GM20000 (cell line): ENCODE measurements at places on chromosomes 7 and 10.

- DNase-seq: no peak
Observed at GRCh38 chr7:23434147-23434917, 36.0 kb downstream of the IGF2BP3 start.

DNA sequence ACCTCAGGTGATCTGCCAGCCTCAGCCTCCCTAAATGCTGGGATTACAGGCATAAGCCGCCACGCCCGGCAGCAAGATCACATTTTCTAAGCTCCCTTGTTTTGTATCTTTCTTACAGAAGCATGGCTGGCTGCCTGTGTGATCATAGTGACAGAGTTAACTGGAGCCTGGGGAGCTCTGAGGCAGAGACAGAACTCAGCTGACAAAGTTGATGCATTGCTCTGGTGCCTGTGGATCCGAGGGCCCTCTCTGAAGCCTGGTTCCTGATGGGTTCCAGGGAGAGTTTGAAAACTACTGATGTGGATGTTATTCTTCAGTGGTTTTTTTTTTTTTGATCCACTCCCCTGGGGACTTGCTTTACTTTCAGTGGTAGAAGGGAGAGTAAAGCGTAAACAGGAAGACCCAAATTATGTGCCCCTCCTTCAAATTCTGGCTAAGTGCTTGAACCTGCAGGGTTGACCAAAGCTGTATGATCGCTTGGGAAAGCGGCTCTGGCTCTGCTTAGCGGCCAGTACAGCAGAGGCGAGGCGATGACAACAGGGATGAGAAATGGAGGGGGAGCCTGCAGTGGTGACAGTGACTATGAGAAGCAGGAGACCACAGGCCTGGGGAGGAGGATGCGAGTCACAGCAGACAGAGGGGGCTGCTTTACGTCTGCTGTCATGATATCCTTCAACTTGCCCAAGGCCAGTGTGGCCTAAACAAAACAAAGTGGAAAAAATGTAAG is 6.8 kb upstream of the EFCAB10 start:
- DNase-seq: peak; percentile 34

DNA sequence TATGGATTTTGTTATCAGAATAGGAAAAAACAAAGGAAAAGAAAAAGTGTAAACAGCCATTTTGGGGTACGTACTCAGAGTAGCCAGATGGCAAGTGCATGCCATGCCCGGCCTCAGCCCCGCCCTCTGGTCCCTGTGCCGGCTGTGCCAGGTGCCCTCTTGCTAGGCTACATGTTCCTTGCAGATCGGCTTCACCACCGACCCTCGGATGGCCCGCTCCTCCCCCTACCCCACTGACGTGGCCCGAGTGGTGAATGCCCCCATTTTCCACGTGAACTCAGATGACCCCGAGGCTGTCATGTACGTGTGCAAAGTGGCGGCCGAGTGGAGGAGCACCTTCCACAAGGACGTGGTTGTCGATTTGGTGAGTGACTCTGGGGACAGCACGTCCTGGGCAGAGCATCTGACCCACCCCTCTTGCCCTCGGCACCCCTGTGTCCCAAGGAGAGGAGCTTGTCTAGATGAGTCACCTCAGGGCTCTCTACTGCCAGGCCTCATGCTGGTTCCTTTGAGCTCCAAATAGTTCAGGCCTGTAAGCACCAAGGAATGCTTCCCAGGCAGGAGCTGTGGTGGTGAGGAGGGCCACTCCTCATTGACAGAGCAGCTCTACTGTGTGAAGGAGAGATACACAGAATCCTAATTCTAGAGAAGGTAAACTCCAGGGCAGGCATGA is 54.9 kb upstream of the ZMIZ2 start:
- no peak for DNase-seq

DNA sequence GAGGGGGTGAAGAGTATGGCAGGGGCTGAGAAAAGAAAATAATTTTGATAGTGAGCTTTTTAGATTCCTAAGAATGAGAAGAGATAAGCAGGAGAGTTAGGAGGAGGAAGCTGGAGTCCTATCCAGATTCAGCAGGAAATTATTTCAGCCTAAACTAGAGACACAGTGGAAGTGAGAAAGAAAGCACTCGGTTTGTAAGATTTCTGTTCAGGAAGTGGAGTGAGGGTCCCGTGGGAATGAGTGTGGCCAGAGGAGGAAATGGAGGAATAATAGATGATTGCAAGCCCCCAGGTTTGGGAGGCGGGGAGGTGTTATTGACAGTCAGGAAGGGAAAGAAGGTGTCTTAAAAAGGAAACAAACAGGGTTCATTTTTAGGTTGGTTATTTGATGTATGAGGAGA is 84.8 kb upstream of the NRP1 start:
- no peak for DNase-seq

DNA sequence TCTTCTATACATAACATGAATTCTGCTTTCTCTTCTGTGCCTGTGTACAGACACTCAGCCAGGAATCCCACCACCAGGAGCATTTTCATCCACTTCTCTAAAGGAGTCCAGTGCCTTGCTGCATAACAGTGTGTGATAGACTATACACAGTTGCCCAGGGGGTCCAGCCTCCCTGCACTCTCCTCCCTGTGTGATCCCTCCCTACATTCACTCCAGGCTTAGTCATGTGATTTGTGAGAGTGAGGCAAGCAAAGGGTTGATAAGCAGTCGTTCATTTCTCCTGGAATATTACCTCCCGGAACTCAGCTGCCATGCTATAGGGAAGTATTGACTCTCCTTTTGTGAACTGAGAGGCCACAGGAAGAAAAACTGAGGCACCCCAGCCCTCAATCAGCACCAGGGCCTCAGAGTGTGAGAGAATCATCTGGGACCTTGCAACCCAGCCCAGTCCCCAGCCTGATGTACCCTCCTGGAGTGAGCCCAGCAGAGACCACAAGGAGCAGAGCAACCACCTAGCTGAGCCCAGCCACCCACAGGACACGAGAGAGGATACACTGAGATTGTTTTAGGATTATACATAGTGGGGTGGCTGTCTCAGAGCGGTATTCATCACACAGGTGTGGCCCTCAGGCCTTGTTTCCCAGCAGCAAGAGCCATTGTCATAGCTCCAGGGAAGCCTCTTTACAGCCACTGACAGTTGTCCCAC is 45.0 kb upstream of the EEPD1 start:
- no peak for DNase-seq

- DNase-seq: no peak
Observed at GRCh38 chr7:158494643-158495042, 93.0 kb downstream of the PTPRN2 start.

DNA sequence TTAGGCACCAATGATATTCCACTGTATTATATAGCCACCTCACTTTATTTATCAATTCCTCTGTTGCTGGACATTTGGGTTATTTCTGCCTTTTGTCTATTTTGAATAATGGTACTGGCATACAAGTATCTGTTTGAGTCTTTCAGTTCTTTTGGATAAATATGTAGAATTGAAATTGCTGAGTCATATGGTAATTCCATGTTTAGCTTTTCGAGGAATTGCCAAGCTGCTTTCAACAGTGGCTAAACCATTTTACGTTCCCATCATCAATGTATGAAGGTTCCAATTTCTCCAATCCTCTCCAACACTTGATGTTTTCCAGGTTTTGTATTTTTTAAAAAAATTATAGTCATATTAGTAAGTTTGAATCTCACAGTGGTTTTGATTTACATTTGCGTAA is 42.3 kb downstream of the JMJD1C start:
- DNase-seq: no peak

DNA sequence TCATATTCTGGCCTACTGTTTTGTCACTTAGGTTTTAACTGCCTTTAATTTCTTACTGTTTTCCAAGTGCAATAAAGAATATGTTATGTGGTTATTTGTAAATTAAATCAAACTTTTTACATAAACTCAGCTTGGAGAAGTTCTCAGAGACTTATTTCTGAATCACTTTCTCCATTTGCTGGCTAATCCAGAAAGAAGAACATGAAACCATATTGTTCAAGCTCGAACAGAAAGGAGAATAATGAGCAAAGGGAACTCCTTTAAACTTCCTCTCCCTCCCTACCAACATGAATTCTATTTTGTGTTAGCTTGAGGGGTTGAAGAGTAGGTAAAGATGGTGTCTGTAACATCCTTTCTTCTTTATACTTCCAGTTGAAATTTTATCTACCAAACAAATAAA is 52.3 kb downstream of the SHTN1 start:
- no peak for DNase-seq

GRCh38 chr7:152674860-152675758 is 832 bp downstream of the XRCC2 start:
- DNase-seq: peak; percentile 28

- no peak for DNase-seq
Observed at GRCh38 chr10:102310361-102311024, 65.2 kb downstream of the GBF1 start.

GRCh38 chr10:1785835-1786234 is 48.5 kb upstream of the ADARB2 start:
- no peak for DNase-seq

DNA sequence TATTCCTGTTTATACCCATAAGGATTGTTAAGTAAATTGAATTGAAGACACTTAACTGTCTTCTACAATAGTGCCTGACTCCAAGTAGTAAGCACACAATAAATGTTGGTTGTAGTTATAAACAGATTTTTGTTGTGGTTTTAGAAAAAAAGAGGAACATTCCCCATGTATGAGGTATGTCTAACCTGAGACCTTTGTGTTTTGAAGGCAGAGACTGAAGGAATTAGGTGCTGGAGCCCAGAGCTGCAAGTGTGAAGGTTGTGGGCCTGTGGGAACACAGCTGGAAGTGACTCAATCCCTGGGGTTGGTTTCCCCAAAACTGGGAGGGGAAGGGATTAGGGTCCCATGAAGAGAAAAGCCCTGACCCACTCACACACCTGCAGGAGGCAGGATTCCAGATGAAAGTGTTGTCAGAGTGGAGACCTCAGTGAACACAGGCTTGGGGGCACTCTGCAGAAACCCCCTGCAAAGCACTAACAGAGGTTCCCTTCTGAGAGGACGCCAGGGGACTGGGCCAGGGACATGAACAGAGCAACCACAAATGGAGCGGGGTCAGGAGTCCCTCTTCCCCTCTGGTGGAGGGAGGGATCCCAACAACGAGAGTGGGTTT is 265.1 kb upstream of the KLF14 start:
- no peak for DNase-seq

DNA sequence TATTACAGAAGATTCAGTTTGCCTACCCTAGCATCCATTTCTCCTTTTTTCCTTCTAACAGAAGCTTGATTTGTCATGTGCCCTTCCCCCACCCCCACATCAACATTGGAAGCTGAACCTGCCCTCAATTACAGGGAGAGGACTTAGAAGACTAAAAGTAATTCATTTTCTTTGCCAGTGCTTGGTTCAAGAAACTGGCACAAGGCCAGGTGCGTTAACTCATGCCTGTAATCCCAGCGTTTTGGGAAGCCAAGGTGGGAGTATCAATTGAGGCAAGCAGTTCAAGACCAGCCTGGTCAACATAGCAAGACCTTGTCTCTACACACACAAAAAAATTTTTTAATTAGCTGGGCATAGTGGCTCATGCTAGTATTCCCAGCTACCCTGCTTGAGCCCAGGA is 32.6 kb downstream of the CCNJ start:
- no peak for DNase-seq

DNA sequence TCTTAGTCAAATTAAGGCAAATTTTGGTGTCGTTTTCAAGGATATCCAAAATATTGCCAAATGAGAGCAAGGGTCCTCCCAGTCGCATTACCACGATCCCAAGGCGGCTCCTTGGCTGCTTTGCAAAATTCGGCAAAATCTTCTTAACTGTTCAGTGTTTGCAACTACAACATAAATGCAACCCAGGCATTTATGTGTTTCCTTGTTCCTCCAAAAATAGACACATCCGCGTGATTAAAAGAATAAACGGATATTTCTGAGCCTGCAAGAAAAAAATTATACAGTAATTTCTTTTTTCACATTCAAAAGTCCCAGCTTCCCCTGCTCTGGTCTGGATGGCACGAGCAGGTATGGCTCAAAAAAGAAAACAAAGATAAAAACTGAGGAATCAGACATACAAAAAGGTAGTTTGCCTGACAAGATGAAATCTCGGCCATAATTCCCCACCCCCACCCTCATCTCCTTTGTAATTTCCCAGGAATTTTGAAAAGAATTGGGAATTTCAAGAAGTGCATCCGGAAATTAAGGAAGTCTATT is 6.0 kb downstream of the SKIDA1 start:
- DNase-seq: no peak

GRCh38 chr7:80379034-80379982 is 132.6 kb downstream of the GNAT3 start:
- DNase-seq: no peak

GRCh38 chr10:98486421-98486820 is 39.7 kb upstream of the HPS1 start:
- DNase-seq: no peak

DNA sequence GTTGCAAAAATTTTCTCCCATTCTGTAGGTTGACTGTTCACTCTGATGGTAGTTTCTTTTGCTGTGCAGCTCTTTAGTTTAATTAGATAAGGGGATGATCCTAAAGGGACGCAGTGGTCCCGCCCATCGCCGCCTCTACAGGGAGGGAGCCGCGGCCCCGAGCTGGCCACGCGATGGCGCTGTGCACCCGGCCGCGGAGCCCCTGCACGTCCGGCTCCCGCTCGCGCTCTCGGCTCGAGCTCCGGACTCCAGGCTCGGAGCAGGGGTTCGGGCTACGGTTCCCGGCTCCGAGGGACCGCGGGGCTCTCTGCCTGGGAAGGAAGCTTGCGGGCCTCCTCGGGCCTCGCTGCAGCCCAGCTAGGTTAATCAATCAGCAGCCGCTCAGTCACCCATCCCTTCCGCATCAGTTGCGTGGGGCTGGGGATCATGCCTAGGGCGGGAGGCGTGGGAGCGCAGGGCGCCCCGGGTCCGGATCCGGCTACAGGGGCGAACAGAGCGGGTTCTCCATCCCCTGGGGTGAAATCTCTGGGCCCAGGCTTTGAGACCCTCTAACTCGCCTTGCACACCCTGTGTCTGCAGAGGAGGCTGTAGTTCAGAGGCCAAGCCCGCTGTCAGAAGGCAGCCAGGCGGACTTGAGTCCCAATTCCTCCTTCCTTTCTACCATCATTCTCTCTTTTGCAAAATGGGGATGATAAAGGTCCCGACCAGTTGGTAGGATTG is 97.9 kb downstream of the WDR11 start:
- peak; percentile 83 for DNase-seq

DNA sequence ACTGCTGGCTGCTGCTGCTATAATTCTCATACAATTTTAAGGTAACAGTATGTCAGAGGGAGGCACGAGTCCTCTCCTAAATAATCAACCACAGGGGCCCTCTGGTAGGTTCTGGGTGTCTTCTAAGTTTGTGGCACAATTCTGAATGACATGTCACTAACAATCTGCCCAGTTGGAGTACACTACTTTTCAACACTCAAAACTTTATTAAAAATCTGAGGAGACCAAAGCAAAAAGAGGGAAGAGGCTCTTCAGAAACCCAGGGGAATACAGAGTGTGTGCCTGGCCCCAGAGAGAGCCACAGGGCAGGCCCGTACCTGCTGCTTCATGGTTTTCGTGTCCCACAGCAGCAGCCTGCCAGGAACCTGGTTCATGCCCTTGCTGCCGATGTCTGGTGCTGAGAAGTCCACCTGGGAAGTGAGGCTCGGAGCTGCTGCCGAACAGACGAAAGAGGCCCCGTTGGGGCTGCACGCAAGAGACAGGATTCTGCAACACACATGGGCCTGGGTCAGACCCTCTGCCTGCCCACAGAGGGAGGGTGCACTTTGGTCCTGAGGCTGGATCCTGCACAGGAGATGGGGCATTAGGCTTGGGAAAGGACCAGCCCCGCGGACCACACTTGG is 18.3 kb downstream of the WDR91 start:
- DNase-seq: no peak
